ENCODE measurements at places on chromosomes 11 and 22.

DNA sequence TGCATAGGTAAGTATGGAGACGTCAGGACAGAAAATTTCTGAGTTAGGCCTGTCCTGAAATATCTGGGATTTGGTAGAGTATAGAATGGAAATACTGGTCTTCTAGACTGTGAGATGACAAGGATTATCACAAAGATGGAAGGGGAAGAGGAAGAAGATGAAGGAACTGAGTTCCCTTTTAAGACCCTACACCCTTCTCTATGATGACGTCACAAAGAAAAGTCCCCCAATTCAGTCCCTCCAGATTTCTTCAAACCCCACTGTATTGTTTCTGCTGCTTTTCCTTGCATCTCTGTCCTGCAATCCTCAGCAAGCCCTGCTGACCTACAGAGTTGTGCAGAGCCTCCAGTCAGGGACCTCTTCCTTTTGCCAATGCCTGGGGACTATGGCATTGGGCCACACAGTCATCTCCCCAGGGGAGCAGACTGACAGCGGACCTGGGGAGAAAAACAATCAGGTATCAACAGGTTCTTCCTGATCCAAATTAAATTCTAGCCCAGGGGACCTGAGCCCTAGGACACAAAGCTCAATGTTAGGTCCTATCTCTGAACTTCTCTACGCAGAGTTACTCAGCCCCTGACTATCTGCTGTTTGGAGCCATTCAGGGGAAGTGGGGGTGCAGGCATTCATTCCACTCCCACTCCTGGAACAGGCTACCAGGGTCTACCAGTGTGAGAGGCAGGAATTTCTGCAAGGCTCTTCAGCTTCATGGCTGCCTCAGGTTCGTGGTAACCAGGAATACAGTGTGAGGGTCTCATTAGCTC, 49.2 kb upstream of the POU2AF1 start:
- DNase-seq = no peak

- DNase-seq = peak; percentile 68
Measured at GRCh38 chr11:3853899-3854659, 1.4 kb upstream of the STIM1 start.

- DNase-seq = no peak
Measured at GRCh38 chr11:59199546-59200422, 12.9 kb downstream of the MPEG1 start.

DNA sequence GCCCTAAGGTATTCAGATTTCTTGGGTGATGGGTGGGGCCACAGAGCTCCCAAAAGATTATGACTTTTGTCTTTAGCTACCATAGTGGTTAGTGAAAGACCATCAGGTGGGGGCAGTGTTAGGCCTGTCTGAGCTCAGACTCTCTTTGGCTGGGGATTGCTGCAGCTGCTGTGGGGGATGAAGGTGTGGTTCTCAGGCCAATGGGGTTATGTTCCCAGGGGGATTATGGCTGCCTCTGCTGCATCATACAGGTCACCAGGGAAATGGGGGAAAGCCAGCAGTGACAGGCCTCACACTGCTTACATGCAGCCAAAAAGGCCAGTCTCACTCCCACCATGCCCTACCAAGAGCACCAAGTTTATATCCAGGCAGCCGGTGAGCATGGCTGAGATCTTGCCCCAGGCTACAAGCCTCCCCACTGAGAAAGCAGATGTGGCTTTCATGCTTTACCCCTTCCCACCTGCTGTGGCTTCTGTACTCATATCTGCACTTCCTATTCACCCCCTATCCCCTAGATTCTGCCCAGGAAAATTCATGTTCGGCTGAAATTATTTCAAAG, 24.8 kb downstream of the CNTF start:
- DNase-seq = no peak

DNA sequence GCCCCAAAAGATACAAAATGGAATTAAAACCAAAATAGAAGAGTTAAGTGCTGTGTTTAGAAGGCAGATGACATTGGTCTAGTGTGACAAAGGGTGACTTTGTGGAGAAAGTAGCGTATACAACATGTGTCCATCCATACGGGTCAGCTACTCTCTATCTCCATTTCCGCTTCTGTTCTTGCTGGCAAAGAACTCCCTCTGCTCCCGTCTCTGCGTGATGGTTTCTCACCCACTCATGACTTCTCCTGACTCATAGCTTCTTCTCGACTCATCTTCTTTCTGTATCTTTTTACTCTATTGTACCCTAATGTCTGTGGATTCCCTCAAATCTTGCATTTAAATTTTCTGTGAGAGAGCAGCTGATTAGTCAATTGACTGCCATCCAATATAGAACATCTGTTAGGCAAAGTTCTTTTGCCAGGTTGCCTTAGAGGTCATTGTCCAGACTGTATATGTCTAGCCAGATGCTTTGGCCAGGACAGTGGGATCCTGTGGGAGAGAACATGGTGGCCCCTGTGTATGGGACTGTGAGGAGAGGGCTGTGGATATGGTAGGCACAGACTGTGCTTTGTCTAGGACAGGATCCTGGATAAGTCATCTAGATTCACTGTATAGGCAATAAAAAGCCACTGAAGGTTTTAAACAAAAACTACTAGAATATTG, 28.4 kb downstream of the MMP13 start:
- DNase-seq = no peak

DNA sequence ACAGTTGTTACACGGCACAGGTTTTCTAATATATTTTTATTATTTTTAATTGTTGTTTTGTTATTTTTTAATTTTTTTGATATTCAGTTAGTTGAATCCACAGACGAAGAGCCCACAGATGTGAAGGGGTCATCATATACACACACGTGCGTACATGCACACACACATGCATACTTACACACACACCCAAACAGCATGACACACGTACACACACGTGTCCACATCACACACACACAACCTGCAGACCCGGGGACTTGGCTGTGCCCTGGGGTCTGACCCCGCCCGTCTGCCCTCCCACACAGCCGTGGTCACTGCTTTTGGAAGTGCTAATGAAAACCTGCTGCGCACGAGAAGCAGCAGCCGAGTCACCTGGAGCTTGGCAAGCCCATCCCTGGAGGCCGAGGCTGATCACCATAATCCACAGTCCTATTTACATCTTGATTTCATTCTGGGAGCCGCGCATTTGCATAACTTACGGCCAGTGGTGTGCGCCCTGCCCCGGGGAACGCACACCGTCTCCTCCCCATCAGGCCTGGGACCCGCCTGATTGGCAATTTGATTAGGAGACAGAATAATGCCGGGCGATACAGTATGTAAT, 110.3 kb downstream of the BRD1 start:
- no peak for DNase-seq

DNA sequence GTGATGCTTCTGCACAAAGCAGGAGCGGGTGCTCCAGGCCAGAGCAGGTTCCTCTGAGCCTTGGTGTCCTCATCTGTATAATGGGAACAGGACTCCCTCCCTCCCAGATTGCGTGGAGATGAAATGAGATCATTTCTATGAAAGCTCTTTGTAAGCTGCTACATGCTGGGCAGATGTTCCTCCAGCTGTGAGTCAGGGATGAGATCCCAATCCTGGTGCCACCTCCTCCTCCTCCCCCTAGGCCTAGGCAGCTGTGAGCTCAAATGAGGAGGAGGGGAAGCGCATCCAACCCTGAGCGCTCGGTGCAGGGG, 7.0 kb upstream of the CABP2 start:
- DNase-seq = no peak

- DNase-seq = no peak
Measured at GRCh38 chr11:119521551-119521950, 98.6 kb upstream of the THY1 start.

- DNase-seq = no peak
Measured at GRCh38 chr22:24200619-24201212, 19.4 kb downstream of the SUSD2 start.

DNA sequence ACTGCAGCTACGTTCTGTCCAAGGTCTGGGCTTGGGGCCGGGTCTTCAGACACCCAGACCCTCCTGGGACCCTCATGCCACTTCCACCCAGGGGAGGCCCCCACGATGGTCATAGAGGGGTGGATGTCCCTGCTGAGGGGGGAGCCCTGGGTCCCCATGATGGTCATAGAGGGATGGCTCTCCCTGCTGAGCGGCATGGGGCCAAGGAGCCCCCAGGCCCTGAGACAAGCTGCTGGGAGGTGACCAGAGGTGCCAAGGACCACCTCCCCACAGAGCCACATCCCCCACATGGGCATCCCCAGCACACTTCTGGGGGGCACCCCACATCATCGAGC, 7.2 kb downstream of the MUC5B start:
- no peak for DNase-seq

- no peak for DNase-seq
Measured at GRCh38 chr22:39142088-39142680, 10.3 kb downstream of the CBX7 start.
